ENCODE measurements at places on chromosomes 3 and 15. TPM values are rescaled to one million over a fixed set of nuclear protein-coding genes. Genes with fewer than 3 reads are reported as not detected.
A peak's percentile ranks its signal among the peaks of the same experiment; 100 is the strongest.

ANKDD1A gene
- total RNA-seq, result 9.5 TPM

CCDC66 gene
- 26.2 TPM for total RNA-seq

GRCh38 chr3:182201456-182202168, 489.9 kb downstream of the SOX2 start:
- no peak overlapping the region for H3K27ac ChIP-seq
- no peak overlapping the region for H3K4me3 ChIP-seq

DNA sequence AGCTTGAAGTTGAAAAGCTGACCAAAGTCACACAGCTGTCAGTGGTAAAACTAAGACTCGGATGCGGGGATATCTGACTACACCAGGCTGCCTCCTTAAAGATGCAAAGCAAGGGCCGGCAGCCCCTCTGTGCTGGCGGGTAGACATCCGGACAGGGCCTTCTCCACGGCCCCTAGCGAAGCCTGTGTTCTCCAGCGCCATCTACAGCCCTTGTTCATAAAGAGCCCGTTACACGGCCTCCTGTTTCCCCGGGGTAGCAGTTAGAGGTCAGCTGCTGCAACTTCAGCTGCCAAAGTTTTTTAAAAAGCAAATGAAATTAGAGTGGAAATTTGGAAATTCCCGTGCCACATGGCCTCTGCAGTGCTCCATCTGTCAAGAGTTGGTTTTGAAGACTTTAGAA, 383.0 kb downstream of the TBL1XR1 start:
- DNase-seq, result peak; percentile 39
- H3K4me3 ChIP-seq, result no peak overlapping the region
- H3K4me1 ChIP-seq, result no peaks in the 10 kb centered on the region
- H3K27ac ChIP-seq, result no peak overlapping the region
- H3K36me3 ChIP-seq, result no peaks in the 10 kb centered on the region
- no peaks in the 10 kb centered on the region for H3K27me3 ChIP-seq

- no peak overlapping the region for H3K27ac ChIP-seq
- H3K4me3 ChIP-seq, result no peak overlapping the region
- H3K27me3 ChIP-seq, result no peaks in the 10 kb centered on the region
- no peaks in the 10 kb centered on the region for H3K36me3 ChIP-seq
These were observed 224.8 kb upstream of the NANOGP8 start for GRCh38 chr15:35309886-35310285.

HDAC11 gene
- total RNA-seq, result 0.87 TPM

DNA sequence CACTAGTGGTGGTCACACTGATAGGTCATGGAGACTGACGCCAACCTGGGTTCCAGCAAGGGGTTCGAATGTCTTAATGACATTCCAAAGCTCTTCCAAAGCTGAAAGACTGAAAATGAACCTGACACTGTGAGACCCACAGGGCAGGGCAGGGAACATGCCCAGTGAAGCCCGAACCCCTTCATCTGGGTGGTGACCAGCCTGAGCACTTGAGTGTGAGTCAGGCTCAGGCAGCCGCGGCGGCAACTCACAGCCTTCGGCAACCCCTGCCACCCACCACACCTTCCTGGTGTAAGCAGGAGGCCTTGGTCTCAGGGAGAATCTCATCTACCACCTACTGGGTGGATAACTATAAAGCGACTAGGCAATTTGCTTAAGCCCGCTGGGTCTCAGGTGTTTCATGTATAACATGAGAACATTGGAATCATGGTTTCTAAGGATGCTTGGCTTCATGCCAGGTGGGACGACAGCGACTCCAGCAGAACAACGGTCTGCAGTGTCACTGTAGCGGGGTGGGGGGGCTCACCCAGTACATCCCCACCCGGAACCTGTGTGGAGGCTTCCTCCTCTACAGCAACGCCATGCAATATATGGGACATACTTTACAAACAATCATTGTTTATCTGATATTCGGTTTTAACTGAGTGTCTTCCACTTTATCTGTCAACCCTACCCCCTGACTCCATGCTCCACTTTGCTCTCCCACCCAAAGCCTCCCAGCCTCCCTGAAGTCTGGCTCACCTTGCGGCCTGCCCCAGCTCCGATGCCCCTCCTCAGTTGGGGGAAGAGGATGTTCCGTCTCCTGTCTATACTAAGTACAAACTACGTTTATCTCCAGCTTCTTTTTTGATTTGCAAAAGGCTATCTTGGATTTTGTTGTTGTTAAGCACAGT, 125.0 kb upstream of the MEF2A start:
- H3K4me1 ChIP-seq, result peaks cover 21% of the 10 kb centered on the region
- no peak overlapping the region for H3K4me3 ChIP-seq
- H3K36me3 ChIP-seq, result no peaks in the 10 kb centered on the region

ST3GAL6 gene
- total RNA-seq, result not detected

GRCh38 chr15:63461230-63461985, 43.0 kb upstream of the USP3 start:
- peaks cover 2% of the 10 kb centered on the region for H3K4me1 ChIP-seq
- DNase-seq, result no peak
- H3K27me3 ChIP-seq, result peaks cover 7% of the 10 kb centered on the region
- no peak overlapping the region for H3K27ac ChIP-seq
- no peak overlapping the region for H3K4me3 ChIP-seq

GRCh38 chr3:30630238-30631030, 24.0 kb downstream of the TGFBR2 start:
- peaks cover 78% of the 10 kb centered on the region for H3K36me3 ChIP-seq
- H3K4me1 ChIP-seq, result peaks cover 93% of the 10 kb centered on the region
- peak; percentile 22 for DNase-seq
- H3K27me3 ChIP-seq, result no peaks in the 10 kb centered on the region
- H3K4me3 ChIP-seq, result peak overlapping the region; percentile 2

- no peak overlapping the region for H3K27ac ChIP-seq
- peaks cover 12% of the 10 kb centered on the region for H3K4me1 ChIP-seq
- DNase-seq, result no peak
- H3K4me3 ChIP-seq, result no peak overlapping the region
- H3K36me3 ChIP-seq, result peaks cover 37% of the 10 kb centered on the region
- no peaks in the 10 kb centered on the region for H3K27me3 ChIP-seq
These were observed 48.6 kb downstream of the MCCC1 start for GRCh38 chr3:183050706-183051105.

HDGFL3 gene
- 79.7 TPM for total RNA-seq

- no peak overlapping the region for H3K4me3 ChIP-seq
- H3K4me1 ChIP-seq, result no peaks in the 10 kb centered on the region
- H3K27me3 ChIP-seq, result no peaks in the 10 kb centered on the region
- H3K27ac ChIP-seq, result no peak overlapping the region
- no peak for DNase-seq
These were observed 140.8 kb downstream of the UNC13C start for GRCh38 chr15:54119051-54119450.

DNA sequence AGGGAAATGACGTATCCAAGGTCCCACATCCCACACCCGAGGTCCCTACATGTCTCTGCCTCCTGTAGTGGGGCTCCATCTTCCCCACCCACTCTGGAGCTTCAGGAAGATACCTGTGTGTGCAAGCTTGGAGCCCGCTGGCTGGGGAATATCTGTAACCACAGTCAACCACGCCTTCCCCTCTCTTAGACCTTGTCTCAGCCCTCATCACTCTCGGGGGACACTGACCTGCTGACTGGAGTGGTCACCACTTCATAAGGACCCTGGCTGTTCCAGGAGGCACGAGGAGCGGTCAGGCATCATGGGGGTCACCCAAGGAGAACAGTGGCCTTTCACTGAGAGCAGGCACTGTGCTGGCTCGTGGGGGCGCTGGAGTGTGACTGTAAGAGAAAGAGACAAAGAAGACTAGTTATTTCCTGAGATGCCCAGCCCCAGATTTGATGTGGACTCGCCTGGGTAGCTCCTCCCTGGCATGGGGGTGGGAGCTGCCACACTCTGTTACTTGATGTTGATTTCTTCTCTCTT, 48.6 kb downstream of the CTXND1 start:
- no peak overlapping the region for H3K4me3 ChIP-seq
- peak; percentile 14 for DNase-seq
- H3K36me3 ChIP-seq, result no peaks in the 10 kb centered on the region
- peaks cover 30% of the 10 kb centered on the region for H3K27me3 ChIP-seq

- no peaks in the 10 kb centered on the region for H3K27me3 ChIP-seq
- no peak overlapping the region for H3K4me3 ChIP-seq
- peak; percentile 17 for DNase-seq
- no peaks in the 10 kb centered on the region for H3K36me3 ChIP-seq
These were observed 153.8 kb downstream of the EEFSEC start for GRCh38 chr3:128307029-128307633.

SCN11A gene
- not detected for total RNA-seq

DNA sequence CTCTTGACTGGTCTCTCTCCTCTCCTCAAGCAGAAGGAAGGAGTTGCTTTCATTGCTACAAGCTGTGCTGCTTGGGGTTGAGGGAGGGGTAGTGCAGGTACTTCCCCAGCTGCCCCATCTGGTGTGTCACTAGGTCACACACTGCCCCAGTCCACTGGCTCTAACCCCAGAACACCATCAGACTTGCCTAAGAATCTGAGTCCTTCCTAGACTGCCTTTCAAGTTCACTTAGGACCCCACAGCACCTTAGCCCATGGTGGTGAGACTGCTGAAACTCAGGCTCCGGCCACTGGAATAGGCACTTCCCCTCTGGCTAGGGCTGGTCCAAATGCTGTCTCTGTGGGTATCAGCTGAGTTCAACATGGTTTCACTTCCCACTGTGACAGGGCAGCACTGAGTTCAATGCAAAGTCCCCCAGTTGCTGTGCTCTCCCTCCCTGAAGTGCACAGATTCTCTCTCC, 279.7 kb upstream of the GOLGA6L4 start:
- H3K36me3 ChIP-seq, result no peaks in the 10 kb centered on the region
- H3K4me1 ChIP-seq, result no peaks in the 10 kb centered on the region
- peaks cover 2% of the 10 kb centered on the region for H3K27me3 ChIP-seq
- H3K4me3 ChIP-seq, result no peak overlapping the region
- no peak overlapping the region for H3K27ac ChIP-seq

- peak overlapping the region; percentile 87 for H3K27ac ChIP-seq
- peaks cover 44% of the 10 kb centered on the region for H3K36me3 ChIP-seq
- H3K27me3 ChIP-seq, result no peaks in the 10 kb centered on the region
- peaks cover 35% of the 10 kb centered on the region for H3K4me1 ChIP-seq
- DNase-seq, result no peak
These were observed 495 bp downstream of the CDC25A start for GRCh38 chr3:48187579-48188265.

DNA sequence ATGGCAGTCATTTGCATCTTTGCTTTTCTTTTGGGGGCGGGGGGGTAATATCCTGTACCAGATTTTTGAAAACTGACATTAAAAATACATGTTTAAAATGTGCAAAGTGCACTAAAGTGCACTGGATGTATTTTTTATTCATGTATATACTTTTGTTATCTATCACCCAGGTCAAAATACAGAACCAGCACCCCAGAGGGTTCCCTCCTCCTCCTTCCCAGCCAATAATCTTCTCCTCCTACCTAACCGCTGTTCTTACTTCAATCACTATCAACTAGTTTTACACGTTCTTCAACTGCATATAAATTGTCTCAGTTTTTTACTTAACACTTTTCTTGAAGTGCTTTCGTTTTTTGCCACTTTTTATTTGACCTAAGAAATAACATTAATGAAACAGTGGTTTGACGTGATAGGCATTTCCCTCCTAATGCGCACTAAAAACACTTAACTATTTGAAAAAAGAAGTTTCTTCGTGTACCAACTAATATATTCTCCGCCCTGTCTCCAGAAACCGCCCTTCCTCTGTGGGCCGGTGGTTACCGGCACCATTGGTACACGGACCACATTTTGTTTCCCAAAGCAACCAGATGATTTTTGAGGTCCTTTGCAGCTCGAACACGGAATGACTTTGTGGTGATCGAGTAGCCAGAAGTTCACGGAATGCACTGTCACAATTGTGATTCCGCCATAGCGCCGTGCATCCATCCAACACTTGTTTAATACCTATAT, 836 bp upstream of the AKAP13 start:
- H3K4me3 ChIP-seq, result peak overlapping the region; percentile 86
- peak overlapping the region; percentile 91 for H3K27ac ChIP-seq
- H3K27me3 ChIP-seq, result peaks cover 15% of the 10 kb centered on the region
- peaks cover 47% of the 10 kb centered on the region for H3K4me1 ChIP-seq
